Left ventricle myocardium superior (tissue), 1 donor: ENCODE measurements at places on chromosomes 7 and 10. TPM values are rescaled to one million over a fixed set of nuclear protein-coding genes. Genes with fewer than 3 reads are reported as not detected.

Gene TMEM130
- total RNA-seq: not detected

Gene CARD11
- 0.37 TPM for total RNA-seq

Gene SYT15B
- total RNA-seq: 1.8 TPM

Gene NPC1L1
- total RNA-seq: not detected

Gene ADAM8
- total RNA-seq: 2.4 TPM
